ENCODE measurements at places on chromosomes 16 and 17.
A peak's percentile ranks its signal among the peaks of the same experiment; 100 is the strongest.

DNA sequence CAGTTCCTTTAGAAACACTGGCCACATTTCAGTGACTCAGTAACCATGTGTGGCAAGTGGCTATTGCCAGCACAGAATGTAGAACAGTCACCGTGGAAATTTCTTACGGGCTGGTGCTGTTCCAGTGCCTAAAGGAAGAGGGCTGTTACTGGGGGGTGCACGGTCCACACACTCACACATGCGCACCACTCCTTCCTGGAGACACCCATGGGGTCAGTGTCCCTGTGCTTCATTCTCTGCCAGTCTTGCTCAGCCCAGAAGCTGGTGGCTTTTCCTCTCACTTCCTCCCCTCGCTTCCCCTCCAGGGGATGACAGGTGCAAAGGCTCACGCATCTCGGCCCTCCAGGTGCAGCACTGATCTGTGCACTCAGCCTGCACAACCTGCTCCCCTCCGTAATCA is 115.6 kb downstream of the CCDC182 start:
- no peaks in the 10 kb centered on the region for H3K4me1 ChIP-seq
- no peak overlapping the region for H3K27ac ChIP-seq
- no peak for DNase-seq
- no peaks in the 10 kb centered on the region for H3K36me3 ChIP-seq

DNA sequence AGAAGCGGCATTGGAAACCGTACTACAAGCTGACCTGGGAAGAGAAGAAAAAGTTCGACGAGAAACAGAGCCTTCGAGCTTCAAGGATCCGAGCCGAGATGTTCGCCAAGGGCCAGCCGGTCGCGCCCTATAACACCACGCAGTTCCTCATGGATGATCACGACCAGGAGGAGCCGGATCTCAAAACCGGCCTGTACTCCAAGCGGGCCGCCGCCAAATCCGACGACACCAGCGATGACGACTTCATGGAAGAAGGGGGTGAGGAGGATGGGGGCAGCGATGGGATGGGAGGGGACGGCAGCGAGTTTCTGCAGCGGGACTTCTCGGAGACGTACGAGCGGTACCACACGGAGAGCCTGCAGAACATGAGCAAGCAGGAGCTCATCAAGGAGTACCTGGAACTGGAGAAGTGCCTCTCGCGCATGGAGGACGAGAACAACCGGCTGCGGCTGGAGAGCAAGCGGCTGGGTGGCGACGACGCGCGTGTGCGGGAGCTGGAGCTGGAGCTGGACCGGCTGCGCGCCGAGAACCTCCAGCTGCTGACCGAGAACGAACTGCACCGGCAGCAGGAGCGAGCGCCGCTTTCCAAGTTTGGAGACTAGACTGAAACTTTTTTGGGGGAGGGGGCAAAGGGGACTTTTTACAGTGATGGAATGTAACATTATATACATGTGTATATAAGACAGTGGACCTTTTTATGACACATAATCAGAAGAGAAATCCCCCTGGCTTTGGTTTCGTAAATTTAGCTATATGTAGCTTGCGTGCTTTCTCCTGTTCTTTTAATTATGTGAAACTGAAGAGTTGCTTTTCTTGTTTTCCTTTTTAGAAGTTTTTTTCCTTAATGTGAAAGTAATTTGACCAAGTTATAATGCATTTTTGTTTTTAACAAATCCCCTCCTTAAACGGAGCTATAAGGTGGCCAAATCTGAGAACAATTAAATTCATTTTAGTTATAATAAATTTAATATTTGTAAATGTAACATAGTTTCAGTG is 1.7 kb downstream of the HEXIM1 start:
- DNase-seq = no peak
- H3K4me1 ChIP-seq = peaks cover 18% of the 10 kb centered on the region
- H3K27me3 ChIP-seq = no peaks in the 10 kb centered on the region
- peak overlapping the region; percentile 98 for H3K27ac ChIP-seq
- H3K4me3 ChIP-seq = peak overlapping the region; percentile 86

GRCh38 chr17:75036643-75037268 is 10.0 kb downstream of the ATP5PD start:
- H3K4me3 ChIP-seq = no peak overlapping the region
- peaks cover 32% of the 10 kb centered on the region for H3K4me1 ChIP-seq
- H3K36me3 ChIP-seq = peaks cover 32% of the 10 kb centered on the region
- no peak overlapping the region for H3K27ac ChIP-seq
- no peaks in the 10 kb centered on the region for H3K27me3 ChIP-seq

- H3K27me3 ChIP-seq = no peaks in the 10 kb centered on the region
- peaks cover 8% of the 10 kb centered on the region for H3K4me1 ChIP-seq
- H3K36me3 ChIP-seq = no peaks in the 10 kb centered on the region
- peak overlapping the region; percentile 78 for H3K27ac ChIP-seq
Measured at GRCh38 chr17:76671912-76672262, 28.3 kb upstream of the ST6GALNAC1 start.

DNA sequence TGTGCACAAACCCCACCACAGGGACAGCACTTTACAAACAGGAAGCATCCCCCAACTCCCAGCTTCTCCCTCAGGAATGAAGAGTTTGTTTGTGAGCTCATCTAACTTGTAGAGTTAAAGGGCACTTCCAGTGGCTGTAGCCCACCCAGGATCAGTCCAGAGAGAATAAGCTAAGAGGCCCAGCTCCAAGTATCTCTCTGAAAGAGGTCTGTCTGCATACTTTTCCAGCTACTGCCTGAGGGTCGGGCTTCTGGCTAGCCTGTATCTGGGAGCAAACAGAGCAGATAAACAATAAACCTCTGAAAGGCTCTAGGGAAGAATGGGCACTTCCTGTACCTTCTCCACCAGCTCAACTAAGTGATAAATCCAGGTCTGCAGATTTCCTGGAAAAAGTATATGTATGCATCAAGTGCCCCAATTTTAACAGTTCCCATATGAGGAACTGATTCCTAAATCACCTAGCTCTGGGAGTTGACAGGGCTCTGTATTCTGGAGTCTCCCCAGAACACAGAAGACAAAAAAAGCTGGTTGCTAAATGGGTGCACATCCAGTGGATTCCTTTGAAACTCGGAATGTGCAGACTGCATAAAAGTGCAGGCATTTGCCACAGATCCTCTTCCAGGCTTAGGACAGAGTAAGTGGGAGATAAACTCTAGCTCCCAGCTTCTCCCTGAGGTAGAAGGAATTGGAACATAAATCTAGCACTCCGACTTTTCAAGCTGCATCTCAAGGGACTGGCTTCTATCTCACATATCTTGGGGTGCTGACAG is 37.1 kb upstream of the MYLK3 start:
- no peaks in the 10 kb centered on the region for H3K36me3 ChIP-seq
- DNase-seq = no peak
- no peaks in the 10 kb centered on the region for H3K27me3 ChIP-seq

DNA sequence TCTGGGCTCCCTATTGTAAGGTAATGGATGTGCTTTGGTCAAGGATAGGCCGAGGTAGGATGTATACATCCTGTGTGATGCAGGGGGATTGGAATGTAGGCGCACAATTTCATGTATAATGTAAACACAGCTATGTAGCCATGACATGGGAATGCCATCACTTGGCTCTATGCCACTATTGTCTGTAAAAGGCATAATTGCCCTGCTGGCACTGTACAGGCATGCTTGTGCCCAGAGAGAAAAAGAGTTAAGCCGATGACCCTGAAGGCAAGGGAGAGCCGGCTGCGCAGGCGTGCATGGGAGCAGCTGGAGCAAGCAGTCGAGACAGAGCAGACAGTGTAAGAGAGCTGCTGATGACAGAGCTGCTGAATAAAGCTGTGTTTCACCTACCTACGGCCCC is 212.5 kb upstream of the CPHXL start:
- DNase-seq = no peak
- H3K4me3 ChIP-seq = no peak overlapping the region
- no peak overlapping the region for H3K27ac ChIP-seq
- no peaks in the 10 kb centered on the region for H3K36me3 ChIP-seq

DNA sequence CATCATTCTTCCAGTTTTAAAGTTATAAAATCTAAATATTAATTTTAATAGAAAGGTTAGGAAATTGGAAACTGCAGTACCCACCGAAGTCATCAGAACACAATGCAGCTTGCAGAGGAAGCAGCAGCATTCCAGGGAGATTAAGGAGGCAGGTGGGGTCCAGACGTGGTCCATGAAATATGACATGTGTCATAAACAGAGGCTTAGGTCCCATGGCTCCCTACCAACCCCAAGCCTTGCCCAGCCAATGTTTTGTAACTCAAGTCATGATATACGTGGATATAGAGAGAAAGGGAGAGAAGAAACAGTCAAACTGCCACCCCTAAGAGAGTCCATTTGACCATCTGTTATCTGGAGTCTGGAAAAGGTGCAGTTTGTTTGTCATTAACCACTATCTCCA is 670.0 kb downstream of the TOX3 start:
- H3K27ac ChIP-seq = no peak overlapping the region
- peaks cover 12% of the 10 kb centered on the region for H3K4me1 ChIP-seq
- H3K4me3 ChIP-seq = no peak overlapping the region
- H3K27me3 ChIP-seq = no peaks in the 10 kb centered on the region
- no peak for DNase-seq

GRCh38 chr17:64457156-64457555 is 8.2 kb downstream of the MILR1 start:
- H3K27me3 ChIP-seq = no peaks in the 10 kb centered on the region
- DNase-seq = no peak
- H3K4me1 ChIP-seq = no peaks in the 10 kb centered on the region
- no peaks in the 10 kb centered on the region for H3K36me3 ChIP-seq

- no peak for DNase-seq
- H3K4me3 ChIP-seq = peak overlapping the region; percentile 99
- peak overlapping the region; percentile 62 for H3K27ac ChIP-seq
Measured at GRCh38 chr16:88705801-88706228, 393 bp downstream of the RNF166 start.

GRCh38 chr17:58865301-58865700 is 109.6 kb downstream of the PPM1E start:
- H3K36me3 ChIP-seq = no peaks in the 10 kb centered on the region
- no peaks in the 10 kb centered on the region for H3K27me3 ChIP-seq
- DNase-seq = no peak

DNA sequence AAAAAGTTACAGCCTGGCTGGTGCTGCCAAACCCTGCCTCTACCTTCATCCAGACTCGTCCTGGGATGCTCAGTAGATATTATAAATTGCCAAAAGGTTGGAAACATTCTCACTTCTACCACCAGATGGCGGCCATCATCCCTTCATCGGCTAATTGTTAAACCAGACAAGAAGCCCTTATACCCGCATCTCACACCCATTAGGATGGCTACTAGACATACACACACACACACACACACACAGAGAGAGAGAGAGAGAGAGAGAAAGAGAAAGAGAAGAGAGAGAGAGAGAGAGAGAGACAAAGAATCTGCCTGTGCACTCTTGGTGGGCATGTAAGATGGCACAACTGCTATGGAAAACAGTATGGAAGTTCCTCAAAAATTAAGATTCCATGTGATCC is 15.0 kb upstream of the SCIMP start:
- H3K4me1 ChIP-seq = no peaks in the 10 kb centered on the region
- H3K36me3 ChIP-seq = no peaks in the 10 kb centered on the region
- DNase-seq = peak; percentile 29
- H3K4me3 ChIP-seq = no peak overlapping the region

DNA sequence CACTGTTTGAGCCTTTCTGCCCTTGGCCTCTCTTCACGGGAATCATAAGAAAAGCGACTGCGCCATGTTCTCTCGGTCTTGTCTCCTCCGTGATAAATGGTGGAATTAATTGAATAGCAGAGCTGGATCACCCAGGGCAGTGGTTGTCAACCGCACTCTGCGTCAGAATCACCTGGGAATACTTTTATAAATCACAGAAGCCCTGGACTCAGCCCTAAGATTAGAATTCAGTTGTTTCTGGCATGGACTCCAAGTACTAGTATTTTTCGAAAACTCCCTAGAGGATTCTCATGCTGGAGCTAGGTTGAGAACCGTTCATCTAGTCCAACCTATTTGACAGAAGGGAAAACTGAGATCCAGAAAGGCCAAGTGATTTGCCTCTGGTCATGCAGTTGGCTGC is 64.1 kb downstream of the SPACA3 start:
- no peaks in the 10 kb centered on the region for H3K27me3 ChIP-seq
- no peak for DNase-seq
- no peaks in the 10 kb centered on the region for H3K36me3 ChIP-seq
- H3K4me1 ChIP-seq = peaks cover 7% of the 10 kb centered on the region

DNA sequence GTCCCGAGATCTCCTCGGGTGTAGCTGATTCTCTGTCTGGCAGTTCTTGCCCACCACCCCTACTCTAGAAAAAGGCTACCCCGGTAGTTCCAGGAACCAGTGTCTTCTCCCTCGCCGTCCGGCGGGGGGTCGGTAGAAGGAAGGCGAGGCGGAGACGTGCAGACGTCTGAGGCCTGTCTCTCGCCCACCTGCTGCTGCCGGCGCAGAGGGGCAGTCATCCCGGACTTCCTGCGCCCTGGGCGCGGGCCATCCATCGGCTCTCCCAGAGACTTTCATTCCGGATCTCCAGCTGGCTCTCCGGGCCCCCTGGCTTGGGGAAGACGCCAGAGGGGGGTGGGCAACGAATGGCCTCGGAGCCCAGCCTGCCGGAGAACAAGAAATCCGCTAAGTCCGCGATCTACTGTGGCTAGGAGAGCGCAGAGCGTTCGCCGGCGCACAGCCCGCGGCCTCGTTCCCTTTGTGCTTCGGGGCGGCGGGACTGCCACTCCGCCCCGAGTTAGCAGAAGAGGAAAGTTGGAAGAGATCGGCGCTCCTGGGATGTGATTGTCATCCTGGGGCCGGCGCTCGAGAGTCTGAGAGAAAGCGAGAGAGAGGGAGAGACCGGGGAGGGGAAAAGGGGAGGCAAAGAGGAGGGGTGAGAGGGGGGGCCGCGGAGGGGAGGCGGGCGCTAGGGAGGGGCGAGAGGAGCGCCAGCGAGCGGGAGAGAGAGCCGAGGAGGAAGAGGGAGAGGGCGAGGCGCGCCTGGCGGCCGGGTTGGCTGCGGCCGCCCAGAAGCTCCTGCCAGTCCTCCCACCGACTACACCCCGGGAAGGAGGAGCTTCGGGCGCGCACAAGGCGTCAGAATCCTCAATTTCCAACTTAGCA is at the start of gene IRX5:
TSS of gene IRX5 (plus strand) at position 861 of the 864 bp plus-strand sequence. CDS start 334 bp downstream, outside the sequence.
- H3K27ac ChIP-seq = peak within 1 kb of the TSS; percentile 91
- peak within 1 kb of the TSS; percentile 83 for H3K4me3 ChIP-seq
- peaks cover 23% of the 10 kb centered on the region for H3K4me1 ChIP-seq

GRCh38 chr17:40032322-40033320 is 17.4 kb downstream of the CSF3 start:
- DNase-seq = no peak
- H3K27ac ChIP-seq = no peak overlapping the region
- no peaks in the 10 kb centered on the region for H3K4me1 ChIP-seq
- H3K4me3 ChIP-seq = no peak overlapping the region

DNA sequence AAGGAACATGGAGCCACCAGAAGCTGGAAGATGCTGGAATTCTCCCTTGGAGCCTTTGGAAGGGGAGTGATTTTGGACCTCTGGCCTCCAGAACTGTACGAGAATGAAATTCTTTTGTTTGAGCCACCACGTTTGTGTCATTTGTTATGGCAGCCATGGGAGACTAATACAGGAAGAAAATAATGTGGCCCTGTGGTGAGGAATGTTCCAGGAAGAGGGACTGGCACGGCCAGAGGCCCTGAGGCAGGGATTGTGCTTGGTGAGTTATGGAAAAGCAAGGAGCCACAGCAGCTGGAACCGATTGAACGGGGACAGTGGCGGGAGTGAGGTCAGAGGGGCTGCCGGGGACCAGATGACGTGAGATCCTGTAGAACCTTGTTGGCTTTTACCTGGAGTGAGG is 51.4 kb downstream of the CFAP20 start:
- no peaks in the 10 kb centered on the region for H3K36me3 ChIP-seq
- H3K27me3 ChIP-seq = no peaks in the 10 kb centered on the region
- DNase-seq = no peak
- no peak overlapping the region for H3K4me3 ChIP-seq
- H3K4me1 ChIP-seq = no peaks in the 10 kb centered on the region
- H3K27ac ChIP-seq = no peak overlapping the region

Data from thoracic aorta (tissue), 2 donors.